ENCODE measurements at places on chromosomes 7 and 10. TPM values are rescaled to one million over a fixed set of nuclear protein-coding genes. Genes with fewer than 3 reads are reported as not detected.
A peak's percentile ranks its signal among the peaks of the same experiment; 100 is the strongest.

Gene AKR1C2
- total RNA-seq = 0.22 TPM

Gene PCDH15
- total RNA-seq = not detected

Gene TUBB8
- not detected for total RNA-seq

Gene MYL10
- total RNA-seq = not detected

Gene PLXNA4
- 0.99 TPM for total RNA-seq

Gene NUPR2
- 0.58 TPM for total RNA-seq

DNA sequence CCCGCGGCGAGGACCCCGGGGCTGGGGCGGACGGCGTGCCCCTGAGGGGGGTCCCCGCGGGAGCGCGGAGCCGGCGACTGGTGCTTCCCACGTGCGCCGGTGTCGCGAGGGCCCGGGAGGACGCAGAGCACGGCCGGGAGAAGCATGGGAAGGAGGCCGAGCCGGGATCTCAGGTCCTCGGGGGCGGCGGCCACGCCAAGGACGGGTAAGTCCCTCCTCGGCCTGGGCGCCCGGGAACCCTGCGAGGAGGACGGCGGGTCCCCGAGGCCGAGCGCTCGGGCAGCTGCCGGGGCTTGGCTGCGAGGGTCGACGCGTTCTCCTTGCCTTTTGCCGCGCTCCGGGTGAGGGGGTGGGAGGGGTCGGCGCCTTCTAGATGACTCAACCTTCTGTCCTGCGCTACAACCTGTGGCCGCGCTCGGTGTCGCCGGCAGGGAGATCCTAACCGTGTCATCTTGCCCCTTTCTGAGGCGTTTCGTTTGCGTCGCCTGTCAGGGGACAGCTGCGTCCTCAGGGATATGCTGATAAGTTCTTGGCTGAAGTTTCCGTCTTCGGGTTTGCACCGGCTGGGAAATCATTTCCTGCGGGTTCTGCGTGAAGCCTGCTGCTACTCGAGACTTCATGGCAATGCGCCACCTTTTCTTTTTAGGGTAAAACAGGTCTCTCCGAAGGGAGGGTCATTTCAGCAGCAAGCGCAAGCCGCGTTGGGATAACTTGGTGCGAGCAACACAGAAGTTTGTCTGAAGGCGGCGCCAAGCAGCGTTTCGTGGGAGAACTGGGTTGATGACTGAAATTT lies 529 bp downstream of the TASOR2 start:
- peak; percentile 84 for DNase-seq

DNA sequence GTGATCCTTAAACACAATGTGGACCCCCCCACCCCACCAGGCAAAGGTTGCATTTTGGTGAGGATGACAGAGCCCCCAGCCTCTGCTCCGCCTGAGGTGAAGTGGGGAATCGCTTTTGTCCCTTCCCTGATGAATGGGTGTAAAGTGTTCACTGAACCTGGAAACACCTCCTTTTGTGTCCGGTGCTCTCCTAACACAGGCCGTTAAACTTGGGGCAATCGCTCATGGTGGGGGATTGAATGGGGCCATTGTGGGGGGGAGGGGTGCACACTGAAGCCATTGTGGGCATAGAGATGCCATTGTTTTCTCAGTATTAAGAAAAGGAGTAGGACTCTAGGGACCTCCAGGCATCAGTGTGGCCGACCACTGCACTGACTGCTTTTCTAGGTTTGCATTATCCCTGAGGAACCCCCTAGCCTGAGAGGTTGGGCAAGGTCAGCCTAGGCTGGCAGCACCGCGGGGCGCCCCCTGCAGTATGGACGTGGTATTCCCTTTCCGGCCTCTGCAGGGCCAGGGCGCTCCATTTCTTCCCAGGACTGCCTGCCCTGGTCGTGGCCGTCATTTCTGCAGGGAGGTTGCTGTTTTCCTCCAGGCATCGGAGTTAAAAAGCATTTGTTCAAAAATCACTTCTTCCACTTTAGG lies 158.3 kb downstream of the TCF7L2 start:
- peak; percentile 53 for DNase-seq

GRCh38 chr10:92240289-92241157 lies 50.4 kb downstream of the CPEB3 start:
- DNase-seq = peak; percentile 13

DNA sequence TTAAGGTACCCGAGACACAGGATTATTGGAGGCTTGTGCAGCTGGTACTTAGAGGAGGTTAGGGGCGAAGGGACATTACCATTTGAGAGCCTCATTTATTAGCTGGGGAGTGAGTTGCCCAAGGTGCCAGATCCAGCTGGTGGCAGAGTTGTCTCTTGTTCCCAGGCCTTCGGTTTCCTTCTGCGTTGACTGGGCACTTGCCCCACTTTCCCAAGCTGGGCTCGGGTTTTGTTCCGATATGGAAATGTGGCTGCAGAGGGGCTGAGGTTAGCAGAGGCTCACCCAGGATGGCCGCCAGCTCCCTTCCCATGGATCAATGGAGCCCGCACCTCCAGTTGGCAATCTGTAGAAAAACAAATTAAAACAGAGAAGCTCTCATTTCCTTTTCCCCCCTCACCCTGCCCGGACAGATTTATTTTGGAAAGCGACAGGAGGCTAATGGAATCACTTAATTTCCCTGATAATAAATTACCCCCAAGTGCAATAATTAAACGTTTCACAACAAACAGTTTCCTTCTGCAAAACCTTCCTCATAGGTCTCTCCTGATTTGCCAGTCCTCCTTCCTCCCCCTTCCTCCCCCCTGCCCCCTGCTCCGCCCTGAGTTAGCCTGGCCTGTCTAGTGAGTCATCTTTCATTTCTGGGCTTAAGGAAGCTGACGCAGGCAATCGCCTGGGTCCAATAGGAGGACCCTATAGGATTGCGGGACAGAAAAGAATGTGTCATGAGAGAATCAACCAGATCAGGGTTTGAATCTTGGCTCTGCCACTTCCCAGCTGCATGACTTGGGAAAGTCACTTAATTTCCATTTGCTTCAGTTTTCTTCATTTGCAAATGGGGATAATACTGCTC lies 51.7 kb downstream of the ADRA2A start:
- no peak for DNase-seq

- no peak for DNase-seq
Measured at GRCh38 chr10:92125144-92125543, 165.7 kb downstream of the CPEB3 start.

DNA sequence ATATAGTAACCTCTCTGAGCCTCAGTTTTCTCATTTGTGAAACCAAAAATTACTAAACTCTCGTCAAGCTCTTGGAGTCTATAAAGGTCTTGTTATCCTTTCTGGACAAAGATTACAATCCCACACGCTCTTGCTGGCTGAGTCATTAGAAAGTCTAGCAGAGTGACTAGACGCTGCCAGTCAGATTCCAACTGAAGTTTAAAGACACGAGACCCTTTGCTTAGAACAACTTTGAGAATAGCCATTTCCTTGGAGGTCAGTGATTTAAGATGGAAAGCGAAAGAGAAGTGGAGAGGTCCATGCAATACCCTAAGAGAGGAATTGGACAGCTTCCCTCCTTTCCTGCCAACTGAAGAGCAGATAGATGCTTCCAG lies 119.5 kb downstream of the APBB1IP start:
- DNase-seq = no peak

GRCh38 chr7:80127412-80128160 lies 7.0 kb upstream of the GNAI1 start:
- no peak for DNase-seq

DNA sequence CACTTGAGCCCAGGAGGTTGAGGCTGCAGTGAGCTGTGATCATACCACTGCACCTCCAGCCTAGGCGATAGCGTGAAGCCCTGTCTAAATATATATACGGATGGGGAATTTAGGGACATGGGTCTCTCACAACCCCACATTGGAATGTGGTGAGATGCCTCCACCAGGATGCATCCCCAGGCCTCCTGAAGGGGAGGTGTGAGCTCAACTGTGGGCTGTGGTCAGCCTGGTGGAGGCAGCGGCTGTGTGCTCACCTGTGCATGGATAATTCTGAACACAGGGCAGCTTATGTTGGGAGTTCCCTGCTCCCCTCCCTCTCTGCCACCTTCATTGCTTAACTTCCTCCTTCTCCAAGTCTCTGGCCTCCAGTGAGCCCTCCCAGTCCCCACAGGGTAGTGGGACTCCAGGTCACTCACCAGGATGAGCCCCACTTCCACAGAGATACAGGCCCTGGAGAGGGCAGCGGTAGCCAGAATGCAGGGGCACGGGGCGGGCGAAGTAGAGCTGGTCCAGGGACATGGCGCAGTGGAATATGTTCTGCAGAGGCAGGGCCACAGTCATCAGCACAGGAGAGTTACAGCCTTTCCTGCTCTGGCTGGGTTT lies 30.4 kb downstream of the PYROXD2 start:
- no peak for DNase-seq

- DNase-seq = no peak
Measured at GRCh38 chr7:158802535-158803366, 26.6 kb downstream of the ESYT2 start.

- DNase-seq = no peak
Measured at GRCh38 chr10:130844310-130844709, 467.2 kb downstream of the TCERG1L start.

DNA sequence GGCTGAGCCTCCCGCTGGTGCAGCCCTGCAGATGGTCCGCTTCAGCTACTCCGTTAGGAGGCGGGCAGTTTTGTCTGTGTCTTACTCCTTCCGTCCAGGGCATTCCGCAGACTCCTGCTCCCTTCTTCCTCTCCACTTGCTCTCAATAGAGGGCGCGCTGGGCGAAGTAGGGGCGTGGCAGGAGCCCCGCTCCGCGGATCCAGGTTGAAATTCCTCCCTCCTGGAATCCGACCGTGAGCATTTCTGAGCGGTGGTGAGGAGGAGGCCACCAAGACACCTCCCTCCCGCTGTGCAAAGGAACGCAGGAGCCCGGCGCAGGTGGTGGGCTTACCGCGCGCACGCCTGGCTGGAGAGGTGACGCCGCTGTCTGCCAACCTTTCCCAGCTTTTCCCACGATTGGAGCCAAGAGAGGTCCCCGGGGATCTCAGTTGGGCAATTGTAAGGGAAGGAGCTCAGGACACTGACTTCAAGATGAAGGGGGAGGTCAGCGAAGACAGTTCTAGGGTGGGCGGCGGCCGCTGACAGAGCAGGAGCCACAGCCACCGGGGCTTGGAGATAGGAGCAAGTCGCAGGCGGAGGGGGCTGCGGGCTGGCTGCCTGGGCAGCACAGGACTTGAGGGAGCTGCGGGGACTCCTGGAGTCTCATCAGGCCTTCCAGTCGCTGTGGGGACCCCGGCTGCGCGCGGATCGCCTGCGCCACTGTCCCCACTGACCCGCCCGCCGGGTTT lies 1011.3 kb downstream of the XPNPEP1 start:
- DNase-seq = no peak

DNA sequence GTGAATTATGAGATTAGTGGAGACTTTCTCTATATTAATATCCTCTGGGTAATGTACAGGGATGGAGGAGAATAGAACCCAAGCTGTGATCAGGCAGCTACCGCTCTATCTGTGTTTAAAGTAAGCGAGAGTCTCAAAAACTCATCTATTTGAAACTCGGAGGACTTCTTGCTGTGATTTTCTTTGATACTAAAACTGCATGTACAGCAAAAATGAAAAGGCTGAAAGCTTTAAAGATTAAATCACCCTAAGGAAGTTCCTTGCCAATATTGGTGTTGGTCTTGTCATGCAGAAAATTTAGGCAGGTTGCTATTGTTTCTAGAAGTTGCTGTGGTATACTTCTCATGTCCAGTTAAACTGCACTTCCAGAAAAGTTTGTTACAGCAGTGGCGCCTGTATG lies 110.8 kb downstream of the DNAH11 start:
- DNase-seq = no peak

GRCh38 chr10:114632869-114633715 lies 25.0 kb downstream of the ABLIM1 start:
- DNase-seq = no peak

DNA sequence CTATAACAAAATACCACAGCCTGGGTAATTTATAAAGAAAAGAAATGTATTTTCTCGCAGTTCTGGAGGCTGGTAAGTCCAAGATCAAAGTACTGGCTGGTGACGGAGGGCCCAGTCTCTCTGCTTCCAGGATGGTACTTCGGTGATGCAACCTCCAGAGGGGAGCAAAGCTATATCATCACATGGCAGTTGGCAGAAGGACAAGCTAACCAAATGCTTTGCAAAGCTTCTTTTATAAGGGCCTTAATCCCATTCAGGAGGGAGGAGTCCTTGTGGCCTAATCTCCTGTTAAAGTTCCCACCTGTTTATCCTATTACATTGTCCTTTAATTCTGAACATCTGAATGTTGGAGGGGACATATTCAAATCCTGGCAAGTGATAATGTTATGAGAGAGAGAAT lies 134.1 kb upstream of the SP4 start:
- no peak for DNase-seq

GRCh38 chr10:117439243-117439912 lies 64.1 kb upstream of the PDZD8 start:
- DNase-seq = no peak

GRCh38 chr10:124607693-124608092 lies 136.5 kb downstream of the FAM53B start:
- DNase-seq = no peak

- DNase-seq = no peak
Measured at GRCh38 chr10:50503661-50504320, 120.0 kb downstream of the SGMS1 start.

- no peak for DNase-seq
Measured at GRCh38 chr7:133298080-133298479, 45.2 kb downstream of the EXOC4 start.

DNA sequence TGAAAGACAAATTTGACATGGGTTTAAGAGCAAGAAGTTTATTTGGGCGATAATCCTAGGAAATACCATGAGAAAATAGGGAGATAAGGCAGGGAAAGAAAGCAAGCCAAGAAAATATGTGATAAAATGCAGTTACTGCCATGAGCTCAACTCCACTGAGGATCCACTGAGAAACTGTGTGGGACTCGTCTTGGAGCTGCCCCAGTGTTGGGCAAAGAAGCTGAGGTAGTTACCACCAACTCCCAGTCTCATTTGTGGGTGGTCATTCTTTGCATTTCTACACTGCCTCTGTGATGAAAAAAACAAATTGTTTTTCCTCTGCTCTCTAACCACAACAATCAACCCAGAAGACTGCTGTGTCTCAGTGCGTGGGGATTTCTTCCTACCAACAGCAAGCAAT lies 498.2 kb downstream of the PLXDC2 start:
- DNase-seq = no peak

DNA sequence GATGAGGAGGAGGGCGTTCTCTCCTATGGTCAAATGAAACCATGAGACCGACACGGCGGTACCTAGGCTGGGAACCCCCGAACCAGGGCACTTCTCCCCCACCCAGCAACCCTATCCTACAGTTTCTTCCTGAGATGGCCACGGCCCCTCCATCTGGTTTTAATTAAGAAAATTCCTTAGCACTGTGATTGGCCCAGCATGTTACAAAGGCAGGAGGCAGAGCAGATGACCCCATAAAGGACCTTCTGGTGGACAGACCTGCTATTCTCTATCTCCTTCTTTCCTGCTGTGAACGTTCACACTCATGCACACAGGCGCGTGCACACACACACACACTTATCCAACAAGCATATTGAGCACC lies 129.4 kb downstream of the RGS10 start:
- no peak for DNase-seq

Data from activated T-cell treated with anti-CD3 and anti-CD28 coated beads, Interleukin-2, amount 50 U/mL, for 72 hours (primary cell).